ENCODE measurements at places on chromosomes 3 and 15.

GRCh38 chr15:68578175-68578979 is 416 bp upstream of the CORO2B start:
- no peak for DNase-seq
- H3K36me3 ChIP-seq: no peaks in the 10 kb centered on the region
- H3K4me3 ChIP-seq: peak overlapping the region; percentile 77
- H3K27me3 ChIP-seq: peaks cover 13% of the 10 kb centered on the region
- H3K27ac ChIP-seq: no peak overlapping the region
- peaks cover 20% of the 10 kb centered on the region for H3K4me1 ChIP-seq

DNA sequence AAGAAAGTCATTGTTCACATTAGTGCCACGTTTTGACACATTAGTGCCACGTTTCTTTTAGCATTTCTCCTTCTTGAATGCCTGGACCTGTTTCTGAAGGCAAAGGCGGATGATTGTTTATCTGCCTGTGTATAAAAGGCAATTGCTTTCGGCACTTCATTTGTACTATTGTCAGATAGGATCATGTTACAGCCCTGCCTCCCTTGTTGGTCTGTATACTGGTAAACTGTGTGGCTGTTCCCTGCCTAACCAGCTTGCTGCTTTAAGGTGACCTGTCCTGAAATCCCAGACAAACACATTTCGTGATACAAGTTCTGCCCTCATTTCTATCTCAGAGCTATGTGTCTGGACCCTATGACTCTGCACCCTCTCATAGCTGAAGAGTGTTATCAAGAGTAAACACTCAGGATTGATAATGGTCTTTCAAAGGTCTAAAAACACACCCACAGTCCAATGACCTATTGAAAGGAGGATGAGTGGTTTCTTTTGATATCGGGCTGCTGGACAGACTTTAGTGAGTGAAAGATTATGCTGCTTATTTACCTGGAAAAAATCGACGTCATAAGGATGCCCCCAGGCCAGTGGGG is 276.3 kb upstream of the MCTP2 start:
- no peak for DNase-seq
- H3K27ac ChIP-seq: no peak overlapping the region
- no peaks in the 10 kb centered on the region for H3K27me3 ChIP-seq
- H3K4me1 ChIP-seq: no peaks in the 10 kb centered on the region
- no peaks in the 10 kb centered on the region for H3K36me3 ChIP-seq

- H3K27me3 ChIP-seq: no peaks in the 10 kb centered on the region
- no peak overlapping the region for H3K27ac ChIP-seq
- no peak overlapping the region for H3K4me3 ChIP-seq
- no peaks in the 10 kb centered on the region for H3K36me3 ChIP-seq
- no peaks in the 10 kb centered on the region for H3K4me1 ChIP-seq
- DNase-seq: no peak
These were observed 46.1 kb downstream of the CPA3 start for GRCh38 chr3:148911173-148911572.

DNA sequence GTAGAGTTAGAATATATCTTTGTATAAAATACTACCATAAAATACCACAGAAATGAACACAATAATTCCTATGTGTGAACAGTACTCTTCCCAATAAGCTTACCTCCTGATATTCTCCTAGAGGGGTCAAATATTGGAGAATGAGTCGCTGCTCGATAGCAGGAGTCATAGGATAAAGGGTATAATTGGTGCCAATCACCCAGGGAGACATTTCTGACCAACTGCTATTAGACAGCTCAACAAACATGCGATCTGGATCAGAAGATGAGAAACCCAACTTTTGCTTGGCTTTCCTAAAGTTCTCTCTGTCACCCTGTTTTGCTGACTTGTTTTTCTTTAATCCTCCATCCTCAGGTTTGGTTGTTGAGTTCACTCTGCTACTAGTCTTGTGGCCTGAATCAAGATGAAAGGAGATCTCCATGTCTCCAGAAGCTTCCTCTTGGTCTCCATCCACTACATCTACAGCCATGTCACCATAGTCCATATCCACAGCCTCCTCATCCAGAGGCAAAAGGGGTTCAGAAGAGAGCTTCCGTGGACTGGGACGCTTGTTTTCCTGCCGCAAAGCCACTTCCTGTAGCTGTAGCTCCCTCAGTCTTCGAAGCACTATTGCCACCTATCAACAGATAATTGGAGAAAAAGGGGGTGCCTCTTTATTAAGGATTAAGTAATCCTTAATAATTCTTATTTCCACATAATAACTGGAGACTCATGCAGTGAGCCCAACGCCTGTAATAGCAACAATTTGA is 50.4 kb downstream of the RBM15B start:
- H3K27me3 ChIP-seq: no peaks in the 10 kb centered on the region
- H3K36me3 ChIP-seq: peaks cover 65% of the 10 kb centered on the region
- no peak for DNase-seq
- no peaks in the 10 kb centered on the region for H3K4me1 ChIP-seq
- H3K27ac ChIP-seq: no peak overlapping the region

- no peak for DNase-seq
- H3K4me1 ChIP-seq: peaks cover 4% of the 10 kb centered on the region
- no peak overlapping the region for H3K27ac ChIP-seq
- H3K27me3 ChIP-seq: no peaks in the 10 kb centered on the region
- no peaks in the 10 kb centered on the region for H3K36me3 ChIP-seq
- no peak overlapping the region for H3K4me3 ChIP-seq
These were observed 777.4 kb downstream of the TUSC7 start for GRCh38 chr3:117486719-117487716.

- H3K27ac ChIP-seq: no peak overlapping the region
- H3K36me3 ChIP-seq: no peaks in the 10 kb centered on the region
- no peak for DNase-seq
These were observed 69.8 kb downstream of the TIGIT start for GRCh38 chr3:114363554-114364202.

GRCh38 chr3:13018561-13019242 is 54.5 kb downstream of the IQSEC1 start:
- DNase-seq: no peak
- H3K27me3 ChIP-seq: no peaks in the 10 kb centered on the region
- peaks cover 54% of the 10 kb centered on the region for H3K4me1 ChIP-seq
- no peak overlapping the region for H3K27ac ChIP-seq
- H3K4me3 ChIP-seq: peak overlapping the region; percentile 64

DNA sequence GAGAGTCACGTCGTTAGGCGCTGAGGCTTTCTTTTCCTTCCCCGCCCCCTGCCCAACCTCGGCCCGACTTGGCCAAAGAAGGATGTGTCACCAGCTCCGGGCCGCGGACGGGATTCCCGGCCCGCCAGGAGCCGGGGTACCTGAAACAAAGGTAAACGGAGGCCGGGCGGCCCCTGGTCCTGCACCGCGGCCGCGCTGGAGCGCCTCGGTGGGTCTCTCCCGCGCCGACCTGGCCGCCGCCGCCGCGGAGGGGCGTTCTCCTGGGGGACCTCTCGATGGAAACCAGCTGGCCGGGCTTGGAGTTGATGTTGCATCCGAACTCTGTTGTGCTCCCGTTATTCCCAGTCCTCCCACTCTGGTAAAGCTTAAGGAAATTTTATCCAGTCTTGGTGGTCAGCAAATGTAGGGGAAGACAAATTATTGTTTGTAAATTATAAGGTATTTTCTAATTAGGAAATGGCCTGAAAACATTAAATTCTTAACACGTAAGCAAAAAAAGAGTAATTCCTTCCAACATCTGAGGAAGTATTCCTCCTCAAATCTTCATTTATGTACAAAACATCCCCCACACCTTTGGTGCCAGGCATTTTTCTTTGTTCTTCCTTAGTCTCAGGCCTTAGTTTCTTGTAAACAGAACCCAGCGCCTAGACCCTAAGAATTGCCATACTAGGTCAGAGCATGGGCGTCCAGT is 888 bp downstream of the PPP2R3A start:
- H3K27ac ChIP-seq: peak overlapping the region; percentile 93
- H3K27me3 ChIP-seq: no peaks in the 10 kb centered on the region
- peak; percentile 50 for DNase-seq
- H3K4me3 ChIP-seq: peak overlapping the region; percentile 81
- peaks cover 12% of the 10 kb centered on the region for H3K4me1 ChIP-seq

- no peak overlapping the region for H3K4me3 ChIP-seq
- no peak overlapping the region for H3K27ac ChIP-seq
- H3K27me3 ChIP-seq: no peaks in the 10 kb centered on the region
These were observed 97.4 kb downstream of the KCNAB1 start for GRCh38 chr3:156217674-156218352.

DNA sequence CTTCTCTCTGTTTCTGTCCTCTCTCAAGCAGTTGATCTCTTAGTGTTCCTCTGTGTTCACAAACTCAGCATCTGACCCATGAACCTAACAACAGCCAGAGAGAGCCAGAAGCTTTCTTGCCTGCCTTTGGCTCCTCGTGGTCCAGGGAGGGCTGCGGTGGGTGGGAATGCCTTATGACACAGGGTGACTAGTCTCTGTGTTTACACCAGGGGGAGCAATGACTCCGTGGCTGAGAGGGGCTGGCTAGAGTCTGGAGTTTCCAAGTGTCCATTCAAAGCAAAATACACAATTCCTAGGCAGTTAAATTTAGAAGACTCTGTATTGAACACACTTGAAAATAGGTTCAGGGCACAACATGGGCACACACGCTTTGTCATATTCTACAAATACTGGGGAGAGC is 370.0 kb upstream of the FRG2C start:
- H3K36me3 ChIP-seq: no peaks in the 10 kb centered on the region
- H3K27ac ChIP-seq: no peak overlapping the region
- no peaks in the 10 kb centered on the region for H3K27me3 ChIP-seq
- no peak overlapping the region for H3K4me3 ChIP-seq
- peak; percentile 29 for DNase-seq

GRCh38 chr3:182220471-182220870 is 508.7 kb downstream of the SOX2 start:
- DNase-seq: no peak
- H3K36me3 ChIP-seq: no peaks in the 10 kb centered on the region
- H3K4me1 ChIP-seq: no peaks in the 10 kb centered on the region

- H3K27ac ChIP-seq: no peak overlapping the region
- no peaks in the 10 kb centered on the region for H3K27me3 ChIP-seq
- H3K4me1 ChIP-seq: no peaks in the 10 kb centered on the region
- no peak overlapping the region for H3K4me3 ChIP-seq
These were observed 115.8 kb downstream of the RPLP1 start for GRCh38 chr15:69568173-69569009.

GRCh38 chr15:68223171-68223570 is 6.4 kb downstream of the CLN6 start:
- no peak overlapping the region for H3K27ac ChIP-seq
- DNase-seq: no peak
- peaks cover 6% of the 10 kb centered on the region for H3K4me1 ChIP-seq

GRCh38 chr15:83200162-83200561 is 7.5 kb downstream of the HDGFL3 start:
- no peak overlapping the region for H3K4me3 ChIP-seq
- no peak for DNase-seq
- no peaks in the 10 kb centered on the region for H3K27me3 ChIP-seq
- no peak overlapping the region for H3K27ac ChIP-seq
- H3K36me3 ChIP-seq: no peaks in the 10 kb centered on the region

DNA sequence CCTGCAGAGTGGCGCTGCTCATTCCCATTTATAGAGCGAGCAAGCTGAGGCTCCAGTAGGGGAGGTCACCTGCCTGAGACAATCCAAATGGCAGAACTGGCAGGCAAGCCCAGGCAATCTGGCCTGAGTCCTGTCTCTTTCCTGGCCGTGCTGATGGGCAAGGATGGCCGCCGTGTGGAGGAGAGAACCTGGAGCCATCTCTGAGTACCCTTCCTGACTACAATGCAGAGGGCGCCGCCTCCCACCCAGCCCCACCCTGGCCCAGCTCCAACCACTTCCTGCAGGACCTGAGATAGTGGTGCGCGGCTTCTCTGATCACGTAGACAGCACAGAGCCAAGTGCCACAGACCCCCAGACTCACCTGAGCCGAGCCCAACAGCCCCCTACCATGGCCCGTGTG is 7.0 kb downstream of the TLR9 start:
- no peak overlapping the region for H3K27ac ChIP-seq
- no peak for DNase-seq
- peaks cover 11% of the 10 kb centered on the region for H3K4me1 ChIP-seq
- no peaks in the 10 kb centered on the region for H3K27me3 ChIP-seq
- peaks cover 20% of the 10 kb centered on the region for H3K36me3 ChIP-seq

DNA sequence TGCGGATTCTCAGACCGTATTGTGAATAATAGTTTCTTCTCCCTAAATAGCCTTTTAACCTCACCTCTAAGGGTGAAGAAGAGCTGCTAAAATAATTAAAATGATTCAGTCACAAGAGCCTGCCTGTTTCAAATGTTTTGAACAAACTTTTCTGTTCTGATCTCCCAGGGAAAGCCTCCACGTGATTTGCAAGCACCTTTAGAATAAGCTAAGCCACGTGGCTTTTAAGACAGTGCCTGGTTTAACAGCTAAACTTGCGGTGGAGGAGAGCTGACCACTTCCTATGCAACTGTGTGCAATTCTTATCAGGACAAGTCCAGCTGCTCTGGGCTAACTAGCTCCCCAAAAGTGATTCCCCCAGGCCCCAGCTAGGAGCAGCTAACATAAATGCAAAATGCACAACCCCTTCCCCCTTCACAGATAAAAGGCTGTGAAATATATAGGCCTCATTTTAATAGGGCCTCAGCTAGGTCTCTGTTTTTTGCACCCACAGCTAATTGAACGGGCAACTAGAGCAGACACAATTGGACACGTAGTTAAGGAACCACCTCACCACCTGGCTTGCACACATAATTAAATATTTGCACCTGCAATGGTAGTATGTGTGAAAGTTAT is 401.2 kb upstream of the NR2F2 start:
- H3K27me3 ChIP-seq: no peaks in the 10 kb centered on the region
- no peak overlapping the region for H3K27ac ChIP-seq
- H3K4me1 ChIP-seq: peaks cover 7% of the 10 kb centered on the region

DNA sequence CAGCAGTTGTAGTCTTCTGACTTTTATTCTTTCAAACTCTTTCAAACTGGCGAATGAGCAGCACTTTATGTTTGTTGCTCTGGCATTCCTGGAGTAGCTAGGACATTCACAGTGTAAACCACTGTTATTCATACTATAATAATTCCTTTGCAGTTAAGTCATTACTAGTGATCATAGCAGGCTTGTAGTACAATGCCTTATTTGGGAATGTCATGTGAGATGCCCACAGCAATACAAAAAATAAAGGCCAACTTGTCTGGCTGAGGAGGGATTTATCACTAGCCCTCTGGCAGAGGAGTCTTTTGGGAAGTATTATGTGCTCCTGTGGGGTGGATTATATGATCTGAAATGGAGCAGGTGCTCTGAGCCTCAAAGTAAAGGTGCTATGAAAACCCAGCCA is 197.2 kb downstream of the VGLL3 start:
- H3K4me3 ChIP-seq: no peak overlapping the region
- H3K27ac ChIP-seq: no peak overlapping the region
- no peaks in the 10 kb centered on the region for H3K27me3 ChIP-seq

GRCh38 chr3:116199063-116199462 is 246.2 kb downstream of the LSAMP start:
- peaks cover 9% of the 10 kb centered on the region for H3K4me1 ChIP-seq
- H3K4me3 ChIP-seq: no peak overlapping the region
- no peak for DNase-seq
- H3K36me3 ChIP-seq: no peaks in the 10 kb centered on the region

GRCh38 chr3:187684880-187685279 is 14.7 kb upstream of the SST start:
- no peaks in the 10 kb centered on the region for H3K36me3 ChIP-seq
- H3K27me3 ChIP-seq: no peaks in the 10 kb centered on the region
- no peak overlapping the region for H3K4me3 ChIP-seq
- H3K4me1 ChIP-seq: no peaks in the 10 kb centered on the region
- DNase-seq: no peak

All from neuronal stem cell (in vitro differentiated cells).